ENCODE measurements at places on chromosomes 5 and 9. TPM values are rescaled to one million over a fixed set of nuclear protein-coding genes. Genes with fewer than 3 reads are reported as not detected.

Gene PCDHB9
- 9.2 TPM for total RNA-seq

Gene PCDHA6
- 1.4 TPM for total RNA-seq

Gene SLIT3
- total RNA-seq = 39.0 TPM

Gene GLRA1
- total RNA-seq = not detected

Gene FOXD4L6
- not detected for total RNA-seq

Gene PRUNE2
- 23.2 TPM for total RNA-seq

Gene MRPS27
- total RNA-seq = 44.4 TPM

Gene PPP2R2B
- 18.2 TPM for total RNA-seq

- DNase-seq = no peak
Measured at GRCh38 chr5:139566611-139567010, 5.5 kb downstream of the UBE2D2 start.

DNA sequence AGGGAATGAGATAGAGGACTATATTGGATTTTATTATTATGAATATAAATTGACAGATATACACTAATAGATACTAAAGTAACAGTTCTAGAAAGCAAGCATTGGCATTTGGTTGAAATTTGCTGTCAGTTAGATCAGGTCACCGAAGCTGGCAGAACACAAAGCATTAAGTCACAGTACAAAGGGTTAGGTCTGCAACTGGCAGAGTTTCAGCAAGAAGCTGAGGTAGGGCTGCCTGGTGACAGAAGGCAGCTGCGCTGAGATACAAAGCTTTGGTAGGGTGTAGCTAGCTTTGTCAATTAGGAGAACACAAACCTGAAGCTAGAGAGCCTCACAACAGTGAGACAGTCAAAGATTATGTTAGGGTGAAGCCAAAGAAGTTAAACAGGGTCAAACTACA is 6.3 kb upstream of the CSNK1G3 start:
- DNase-seq = no peak

- DNase-seq = no peak
Measured at GRCh38 chr5:90506221-90506620, 23.2 kb downstream of the LYSMD3 start.

DNA sequence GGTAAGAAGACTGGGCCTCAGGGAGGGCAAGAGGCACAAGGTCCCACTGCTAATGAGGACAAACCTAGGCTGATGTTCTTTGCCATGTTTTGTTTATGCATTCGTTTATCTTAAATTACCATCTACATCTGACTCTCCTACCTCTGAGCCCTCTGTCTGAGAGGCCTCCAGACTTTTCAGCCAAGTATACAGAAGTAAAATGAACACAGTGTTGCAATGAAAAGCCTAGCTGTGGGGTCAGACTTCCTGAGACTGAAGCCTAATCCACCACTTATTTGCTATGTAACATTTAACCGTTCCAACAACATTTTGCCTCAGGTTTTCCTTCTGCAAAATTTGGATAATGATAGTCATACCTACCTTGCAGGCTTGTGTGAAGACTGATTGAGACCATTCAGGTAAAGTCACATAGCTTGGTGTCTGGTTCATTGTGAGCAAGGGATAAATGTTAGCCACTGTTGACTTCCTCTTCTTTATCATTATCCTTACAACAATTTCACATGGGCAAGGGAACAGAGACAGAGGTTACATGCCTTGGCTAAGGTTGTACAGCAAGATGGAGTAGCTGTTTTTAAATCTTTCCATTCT is 374.9 kb upstream of the CLINT1 start:
- no peak for DNase-seq

DNA sequence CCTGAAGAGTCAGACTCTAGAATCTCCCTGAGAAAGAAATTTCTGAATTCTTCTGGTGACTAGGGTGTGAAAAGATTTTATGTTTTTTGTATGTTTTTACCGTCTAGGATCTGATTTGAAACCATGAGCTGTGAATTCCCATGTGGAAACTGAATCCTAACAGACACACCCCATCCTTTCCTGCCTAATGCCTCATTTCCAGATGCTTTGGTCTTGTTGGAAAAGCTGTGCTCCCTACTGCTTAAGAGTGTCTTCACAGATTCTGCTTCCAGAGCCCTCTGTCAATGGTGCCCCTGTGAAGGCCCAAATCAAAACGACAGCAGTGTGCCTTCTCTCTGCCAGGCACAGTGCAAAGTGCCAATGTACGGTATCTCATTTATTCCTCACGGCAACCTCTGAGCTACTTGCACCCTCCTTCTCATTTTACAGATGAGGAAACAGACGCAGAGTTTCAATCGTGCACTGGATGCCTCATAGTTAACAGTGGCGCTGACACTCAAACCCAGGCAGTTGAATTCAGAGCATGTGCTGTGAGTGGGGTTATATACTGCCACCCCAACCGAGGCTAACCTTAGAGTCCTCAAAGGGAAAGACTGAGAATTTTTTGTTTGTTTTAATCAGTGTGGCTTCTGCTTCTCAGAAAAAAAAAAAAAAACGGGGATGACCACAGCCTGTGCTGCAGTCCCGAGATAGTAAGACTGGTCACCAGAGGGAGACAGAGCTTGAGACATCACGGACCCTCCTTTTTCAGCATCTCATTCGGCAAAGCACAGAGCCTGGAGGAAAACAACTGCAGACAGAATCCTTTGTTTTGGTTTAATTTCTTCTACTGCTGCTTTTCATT is 188.4 kb downstream of the SNCAIP start:
- DNase-seq = no peak

DNA sequence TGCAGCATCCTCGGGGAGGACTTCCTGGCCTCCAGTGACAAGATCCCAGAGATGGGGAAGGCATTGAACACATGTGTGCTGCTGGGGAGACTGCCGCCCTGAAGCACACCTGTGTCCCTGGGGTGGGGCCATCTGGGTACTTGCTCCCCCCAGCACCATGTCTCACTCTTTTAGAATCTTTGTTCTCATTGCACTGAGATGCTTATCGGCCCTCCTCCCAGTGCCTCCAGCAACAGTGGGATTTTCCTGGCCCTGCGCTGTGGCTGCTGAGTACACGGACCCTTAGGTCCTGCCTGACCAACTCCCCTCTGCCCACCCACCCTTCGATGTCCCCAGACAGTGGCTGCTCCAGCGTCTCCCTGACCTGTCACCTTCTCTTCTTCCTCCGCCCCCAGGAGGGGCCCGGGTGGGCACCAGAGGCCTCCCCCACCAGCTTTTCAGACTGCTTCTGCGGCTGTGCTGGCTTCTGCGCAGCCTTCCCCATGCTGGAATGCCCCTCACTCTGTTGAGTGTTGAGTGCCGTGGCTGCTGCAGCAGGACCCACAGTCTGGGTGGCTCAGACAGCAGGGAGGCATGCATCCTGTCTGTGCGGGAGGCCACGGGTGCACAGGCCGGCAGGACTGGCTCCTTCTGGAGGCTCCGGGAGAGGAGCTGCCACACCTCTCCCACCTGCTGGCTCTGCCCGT is 145.9 kb upstream of the IRX2 start:
- DNase-seq = no peak

GRCh38 chr9:88313364-88314220 is 74.7 kb upstream of the SPIN1 start:
- DNase-seq = no peak

DNA sequence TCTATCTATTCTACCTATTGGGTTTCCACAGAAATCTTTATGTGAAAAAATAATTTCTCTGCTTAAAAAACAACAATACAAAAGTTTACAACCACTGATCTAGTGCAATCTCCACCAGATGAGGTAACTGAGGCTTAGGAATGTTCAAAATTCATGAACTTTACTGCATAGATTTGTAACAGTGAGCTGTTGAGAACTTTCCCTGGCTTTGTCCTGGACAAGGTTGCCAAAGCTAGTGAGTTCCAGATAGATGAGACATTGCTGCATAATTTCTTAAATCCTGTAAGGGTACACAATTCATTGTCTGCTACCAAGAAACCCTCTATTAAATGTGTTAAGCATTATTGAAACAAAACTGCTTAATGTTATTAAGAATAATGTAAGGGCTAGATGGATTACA is 102.7 kb downstream of the OSMR start:
- no peak for DNase-seq

- no peak for DNase-seq
Measured at GRCh38 chr9:122332644-122333043, 38.2 kb upstream of the PTGS1 start.

DNA sequence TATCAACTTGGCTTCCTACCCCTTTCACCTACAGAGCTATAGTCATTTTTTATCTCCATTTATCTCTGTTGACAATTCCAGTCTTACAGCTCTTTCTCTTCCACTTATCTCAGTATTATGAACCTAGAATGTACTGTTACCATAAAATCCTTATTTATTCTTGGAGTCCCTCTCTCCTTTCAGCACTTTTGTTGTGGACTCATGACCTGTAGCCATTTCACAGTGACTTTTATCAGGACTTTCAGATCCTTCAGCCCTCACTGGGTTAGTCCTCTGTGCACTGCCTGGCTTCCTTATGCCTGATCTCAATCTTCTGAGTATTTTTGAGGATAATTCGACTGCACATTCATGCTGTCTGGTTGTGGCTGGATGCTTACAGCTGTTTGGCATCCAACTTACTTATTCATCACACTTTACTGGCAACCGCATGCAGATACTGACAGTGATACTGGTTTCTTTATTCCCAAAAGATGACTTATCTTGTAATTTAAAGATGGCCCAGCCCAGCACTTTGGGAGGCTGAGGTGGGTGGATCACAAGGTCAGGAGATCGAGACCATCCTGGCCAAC is 293.3 kb downstream of the MAN2A1 start:
- DNase-seq = no peak

DNA sequence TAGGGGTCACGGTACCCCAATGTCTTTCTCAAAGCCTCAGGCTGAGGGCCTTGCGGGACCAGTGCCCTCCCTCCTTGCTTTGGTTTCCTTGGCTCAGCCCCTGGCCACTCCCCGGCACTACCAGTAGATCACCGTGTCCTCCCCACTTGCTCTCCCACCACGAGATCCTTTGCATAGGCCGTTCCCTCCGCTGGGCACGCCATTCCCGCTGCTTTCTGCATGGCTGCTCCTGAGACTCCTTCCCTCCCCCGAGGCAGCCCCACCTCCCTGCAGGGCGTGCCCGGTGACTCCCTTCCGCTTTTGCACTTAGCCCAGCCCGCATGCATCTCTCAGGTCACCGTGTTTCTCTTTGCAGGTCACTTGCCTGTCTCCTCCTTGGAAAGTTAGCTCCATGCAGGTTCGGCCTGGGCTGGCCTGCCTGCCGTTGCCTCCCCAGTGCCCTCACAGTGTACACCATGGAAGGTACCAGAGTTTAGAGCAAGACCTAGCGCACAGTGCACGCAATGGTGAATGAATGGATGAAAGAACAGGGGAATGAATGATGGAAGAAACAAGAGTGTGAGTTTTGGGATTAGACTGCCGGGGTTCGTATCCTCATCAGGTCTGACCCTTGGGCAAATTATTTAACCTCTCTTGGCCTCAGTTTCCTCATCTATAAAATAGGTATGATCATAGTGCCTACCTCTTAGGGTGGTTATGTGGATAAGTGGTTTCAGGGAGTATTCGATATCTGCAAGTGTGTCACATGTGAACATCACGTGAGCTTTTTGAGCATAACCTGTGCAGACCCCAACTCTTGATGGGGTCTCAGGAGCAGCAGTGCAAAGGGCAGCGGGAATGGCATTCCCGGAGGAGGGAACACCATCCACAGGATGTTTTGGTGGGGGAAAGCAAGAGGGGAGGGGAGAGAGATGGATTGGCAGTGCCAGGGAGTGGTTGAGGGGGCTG is 214.3 kb downstream of the C9orf50 start:
- DNase-seq = no peak

DNA sequence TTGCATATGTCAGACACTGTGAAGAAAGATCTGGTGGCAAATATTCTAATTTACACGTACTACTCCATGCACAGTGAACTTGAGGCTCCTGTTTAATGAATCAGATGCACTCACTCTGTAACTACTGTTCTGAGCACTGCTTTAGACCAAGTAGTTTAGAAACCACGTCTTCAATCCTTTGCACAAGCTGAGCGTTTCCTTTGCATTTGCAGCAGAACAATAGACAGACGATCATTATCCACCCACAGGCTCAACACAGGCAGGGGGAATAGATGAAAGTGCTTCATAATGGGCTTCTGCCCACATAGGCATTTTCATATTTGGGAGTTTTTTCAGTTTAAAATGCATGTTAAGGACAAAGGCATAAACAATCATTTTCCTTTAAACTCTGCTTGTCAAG is 423.3 kb upstream of the ADAMTS16 start:
- no peak for DNase-seq

DNA sequence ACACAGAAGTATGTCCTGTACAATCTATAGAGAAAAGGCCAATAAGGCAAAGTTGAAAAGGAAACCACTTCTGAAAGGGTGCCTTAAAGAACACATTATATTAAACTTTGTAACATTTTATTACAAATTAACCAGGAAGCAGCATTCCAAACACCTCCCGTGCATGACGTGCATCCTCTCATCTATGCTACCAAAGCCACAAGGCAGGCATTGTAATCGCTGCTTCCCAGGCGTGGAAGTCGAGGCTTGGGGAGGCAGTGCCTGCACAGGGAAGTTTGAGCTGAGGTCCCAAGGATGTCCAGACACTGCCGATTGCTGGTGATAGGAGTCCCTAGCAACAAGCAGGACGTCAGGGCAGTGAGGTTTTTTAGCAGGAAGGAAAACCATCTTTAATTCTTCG is 44.3 kb upstream of the BARHL1 start:
- no peak for DNase-seq

- no peak for DNase-seq
Measured at GRCh38 chr9:94918038-94918753, 191.7 kb downstream of the AOPEP start.

- DNase-seq = no peak
Measured at GRCh38 chr9:91690540-91691249, 259.3 kb downstream of the ROR2 start.

GRCh38 chr5:102866237-102866600 is 111.1 kb downstream of the PAM start:
- no peak for DNase-seq

- DNase-seq = no peak
Measured at GRCh38 chr5:149939546-149939945, 5.0 kb downstream of the PDE6A start.

- DNase-seq = no peak
Measured at GRCh38 chr5:123434796-123435195, 11.6 kb upstream of the CEP120 start.

DNA sequence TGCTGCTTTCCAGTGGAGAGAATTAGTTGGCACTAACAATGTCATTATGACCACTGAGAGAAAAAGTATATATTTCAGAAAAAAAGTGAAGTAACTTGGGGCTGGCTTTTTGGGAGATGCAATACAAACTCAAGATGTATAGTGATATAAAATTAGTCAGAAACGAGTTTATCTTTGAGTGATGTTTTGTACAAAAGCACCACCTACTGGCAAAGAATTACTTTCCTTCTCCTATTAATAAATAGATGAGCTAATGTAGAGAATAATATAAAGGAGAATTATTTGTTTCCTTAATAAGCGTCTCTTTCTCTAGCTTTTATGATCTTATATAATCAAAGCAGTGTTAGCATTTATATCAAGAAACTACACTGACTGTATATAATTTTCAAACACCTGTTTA is 158.8 kb downstream of the MEF2C start:
- no peak for DNase-seq

DNA sequence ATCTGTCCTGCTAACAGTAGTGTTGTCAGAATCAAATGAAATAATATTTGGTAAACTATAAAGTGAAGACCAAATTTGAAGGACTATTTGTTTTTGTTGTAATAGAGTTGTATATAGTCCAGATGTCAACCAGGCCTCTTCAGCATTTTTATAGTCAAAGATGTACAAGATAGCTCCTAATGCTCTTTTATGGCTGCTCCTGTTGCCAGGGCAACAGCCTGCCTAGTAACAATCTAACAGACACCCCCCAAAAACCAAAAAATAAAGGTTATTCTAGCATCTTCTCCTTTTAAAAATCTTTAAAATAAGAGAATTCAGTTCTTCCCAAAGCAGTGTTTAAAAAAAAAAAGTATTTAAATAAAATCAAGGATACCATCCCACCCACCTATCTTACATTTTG is 49.5 kb upstream of the MACIR start:
- DNase-seq = no peak

All from tibial nerve (tissue), 4 donors.